Memory B cell (primary cell): ENCODE measurements at places on chromosomes 13 and 19.

GRCh38 chr19:44677019-44677811, 5.9 kb downstream of the CEACAM19 start:
- DNase-seq = no peak

GRCh38 chr19:28184997-28185396, 1028.0 kb downstream of the UQCRFS1 start:
- DNase-seq = no peak

DNA sequence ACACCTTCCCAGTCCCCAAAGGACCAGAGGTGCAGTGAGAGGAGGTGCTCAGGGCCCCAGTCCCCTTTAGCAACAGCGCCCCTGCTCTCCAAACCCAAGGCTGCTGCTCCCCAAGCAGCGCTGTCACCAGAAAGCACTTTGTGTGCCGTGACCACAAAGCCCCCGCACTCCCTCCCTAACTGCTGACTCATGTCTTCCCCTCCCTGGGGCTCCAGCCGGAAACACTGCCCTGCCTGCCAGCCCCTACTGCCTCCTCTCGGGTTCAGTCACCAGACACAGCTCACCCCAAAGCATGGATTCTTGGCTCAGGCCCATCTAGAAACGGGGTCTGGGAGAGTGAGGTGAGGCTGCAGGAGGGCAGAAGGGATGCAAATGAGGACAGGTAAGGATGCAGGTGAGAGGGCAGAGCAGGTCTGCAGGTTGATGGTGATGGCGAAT, 4.9 kb upstream of the TNFSF14 start:
- peak; percentile 23 for DNase-seq

DNA sequence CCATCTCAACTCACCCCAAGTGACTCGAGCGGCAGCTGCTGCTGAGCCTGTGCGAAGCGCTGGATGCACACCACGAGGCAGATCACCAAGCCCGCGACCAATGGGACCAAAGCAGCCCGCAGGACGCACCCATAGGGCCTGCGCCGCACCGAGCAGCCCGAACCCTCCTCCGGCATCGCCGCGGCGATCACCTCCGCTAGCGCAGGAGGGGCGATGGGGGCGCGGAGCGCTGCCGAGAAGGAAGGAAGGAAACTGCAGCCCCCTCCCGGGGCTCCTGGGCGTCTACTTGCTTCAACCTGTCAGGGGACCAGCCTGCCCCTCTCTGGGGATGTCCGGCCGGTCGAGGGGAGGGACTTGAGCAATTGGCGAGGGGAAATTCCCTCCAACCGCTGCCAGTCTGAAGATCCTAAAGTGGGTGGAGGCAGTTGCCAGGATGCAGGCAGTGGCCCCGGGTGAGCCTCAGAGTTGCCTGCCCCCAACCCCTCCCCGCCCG, at the start of gene CD70:
Gene CD70 (minus strand): TSS at position 324 of the 493 bp plus-strand sequence. CDS start 148 bp downstream, at position 176.
- peak; percentile 59 for DNase-seq

DNA sequence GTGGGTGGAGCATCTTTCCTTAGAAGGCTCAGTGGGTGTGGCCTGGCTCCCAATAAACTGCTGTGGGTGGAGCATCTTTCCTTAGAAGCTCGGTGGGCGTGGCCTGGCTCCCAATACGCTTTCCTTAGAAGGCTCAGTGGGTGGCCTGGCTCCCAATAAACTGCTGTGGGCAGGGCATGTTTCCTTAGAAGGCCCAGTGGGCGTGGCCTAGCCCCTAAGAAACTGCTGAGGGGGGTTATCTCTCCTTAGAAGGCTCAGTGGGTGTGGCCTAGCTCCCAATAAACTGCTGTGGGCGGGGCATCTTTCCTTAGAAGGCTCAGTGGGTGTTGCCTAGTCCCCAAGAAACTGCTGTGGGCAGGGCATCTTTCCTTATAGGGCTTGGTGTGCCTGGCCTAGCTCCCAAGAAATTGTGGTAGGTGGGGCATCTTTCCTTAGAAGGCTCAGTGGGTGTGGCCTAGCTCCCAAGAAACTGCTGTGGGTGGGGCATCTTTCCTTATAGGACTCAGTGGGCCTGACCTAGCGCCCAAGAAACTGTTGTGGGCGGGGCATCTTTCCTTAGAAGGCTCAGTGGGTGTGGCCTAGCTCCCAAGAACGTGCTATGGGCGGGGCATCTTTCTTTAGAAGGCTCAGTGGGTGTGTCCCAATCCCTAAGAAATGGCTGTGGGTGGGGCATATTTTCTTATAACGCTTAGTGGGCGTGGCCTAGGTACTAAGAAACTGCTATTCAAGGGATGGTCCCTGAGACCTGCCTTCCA, 10.3 kb downstream of the HSH2D start:
- no peak for DNase-seq

- peak; percentile 51 for DNase-seq
Observed at GRCh38 chr19:58562122-58563033, 4.0 kb upstream of the UBE2M start.
